Lung microvascular endothelial cell (primary cell): ENCODE measurements at places on chromosomes 1 and 21. TPM values are rescaled to one million over a fixed set of nuclear protein-coding genes. Genes with fewer than 3 reads are reported as not detected.

DNA sequence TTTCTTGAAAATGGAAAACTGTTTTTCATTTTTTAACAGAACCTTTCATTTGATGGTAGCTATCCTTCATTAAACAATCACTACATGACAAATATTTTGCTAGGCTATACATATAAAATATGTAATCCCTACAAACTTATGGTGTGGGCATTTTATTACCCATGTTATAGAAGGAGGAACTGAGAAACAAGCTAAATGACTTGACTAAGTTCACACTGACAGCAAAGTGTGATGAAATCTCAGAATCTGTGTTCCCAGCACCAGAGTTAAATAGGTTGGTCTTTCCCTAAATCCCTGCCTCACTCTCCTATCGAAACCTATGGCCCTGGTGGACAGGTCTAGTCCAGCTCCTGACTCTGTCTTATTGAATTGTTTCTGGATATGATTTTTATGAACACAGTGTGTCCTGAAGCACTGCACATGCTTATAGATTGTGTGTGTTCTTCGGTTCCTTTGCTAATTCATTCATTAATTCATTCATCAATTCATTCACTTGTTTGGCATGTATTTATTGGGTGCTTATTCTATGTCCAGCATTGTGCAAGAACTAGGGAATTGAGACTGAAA, 301.0 kb downstream of the GRIK1 start:
- DNase-seq: no peak

DNA sequence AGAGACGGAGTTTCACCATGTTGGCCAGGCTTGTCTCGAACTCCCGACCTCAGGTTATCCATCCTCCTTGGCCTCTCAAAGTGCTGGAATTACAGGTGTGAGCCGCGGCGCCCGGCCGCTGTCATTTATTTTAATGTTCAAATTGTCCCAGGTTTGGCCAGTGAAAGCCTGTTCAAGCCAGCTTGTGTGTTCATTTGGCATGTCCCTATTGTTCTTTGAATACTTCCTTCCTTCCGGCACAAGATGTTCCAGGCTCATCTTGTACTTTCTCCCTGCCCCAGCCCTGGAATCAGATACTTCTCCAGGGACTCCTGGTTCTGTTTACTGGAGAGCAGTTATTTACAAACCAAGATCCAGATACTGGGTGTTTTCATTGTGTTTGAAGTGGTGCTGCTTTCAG, 37.0 kb downstream of the ZBTB8B start:
- peak; percentile 75 for DNase-seq

DNA sequence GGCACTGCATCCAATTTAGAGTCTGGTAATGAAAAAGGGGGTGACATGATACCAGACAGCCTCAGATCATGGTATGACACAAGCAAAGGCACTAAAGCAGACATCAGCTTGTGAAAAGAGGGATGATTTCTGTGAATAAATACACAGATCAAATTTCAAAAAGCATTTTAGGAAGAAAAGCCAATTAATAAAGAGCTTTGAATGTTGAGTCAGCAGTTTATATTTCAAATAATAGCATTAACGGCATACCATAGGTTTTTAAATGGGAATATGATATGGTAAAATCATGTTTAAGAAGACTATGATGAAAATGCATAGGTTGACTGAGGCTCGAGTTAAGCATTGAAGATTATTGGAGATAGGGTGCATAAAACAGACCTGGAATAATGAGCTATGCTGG, 13.5 kb downstream of the KCNT2 start:
- DNase-seq: no peak

GRCh38 chr1:85992791-85993190, 163.8 kb downstream of the COL24A1 start:
- peak; percentile 3 for DNase-seq

DNA sequence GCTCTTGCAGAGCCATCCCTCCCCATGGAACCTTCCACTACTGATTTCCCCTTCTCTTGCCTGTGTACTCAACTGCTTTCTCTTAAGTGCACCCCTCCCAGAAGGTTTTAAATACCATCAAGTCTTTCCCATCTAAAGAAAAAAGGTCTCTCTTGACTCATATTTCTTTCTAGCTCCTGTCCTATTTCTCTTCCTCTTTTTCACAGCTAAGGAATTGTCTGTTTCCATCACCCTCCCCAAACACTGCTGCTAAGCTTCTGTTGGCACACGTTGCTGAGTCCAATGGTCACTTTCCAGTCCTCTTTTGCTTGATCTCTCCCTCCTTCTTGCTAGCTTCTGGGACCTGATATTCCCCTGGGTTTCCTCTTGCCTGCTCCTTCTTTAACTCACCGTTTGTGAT, 13.3 kb upstream of the GNL2 start:
- DNase-seq: no peak

DNA sequence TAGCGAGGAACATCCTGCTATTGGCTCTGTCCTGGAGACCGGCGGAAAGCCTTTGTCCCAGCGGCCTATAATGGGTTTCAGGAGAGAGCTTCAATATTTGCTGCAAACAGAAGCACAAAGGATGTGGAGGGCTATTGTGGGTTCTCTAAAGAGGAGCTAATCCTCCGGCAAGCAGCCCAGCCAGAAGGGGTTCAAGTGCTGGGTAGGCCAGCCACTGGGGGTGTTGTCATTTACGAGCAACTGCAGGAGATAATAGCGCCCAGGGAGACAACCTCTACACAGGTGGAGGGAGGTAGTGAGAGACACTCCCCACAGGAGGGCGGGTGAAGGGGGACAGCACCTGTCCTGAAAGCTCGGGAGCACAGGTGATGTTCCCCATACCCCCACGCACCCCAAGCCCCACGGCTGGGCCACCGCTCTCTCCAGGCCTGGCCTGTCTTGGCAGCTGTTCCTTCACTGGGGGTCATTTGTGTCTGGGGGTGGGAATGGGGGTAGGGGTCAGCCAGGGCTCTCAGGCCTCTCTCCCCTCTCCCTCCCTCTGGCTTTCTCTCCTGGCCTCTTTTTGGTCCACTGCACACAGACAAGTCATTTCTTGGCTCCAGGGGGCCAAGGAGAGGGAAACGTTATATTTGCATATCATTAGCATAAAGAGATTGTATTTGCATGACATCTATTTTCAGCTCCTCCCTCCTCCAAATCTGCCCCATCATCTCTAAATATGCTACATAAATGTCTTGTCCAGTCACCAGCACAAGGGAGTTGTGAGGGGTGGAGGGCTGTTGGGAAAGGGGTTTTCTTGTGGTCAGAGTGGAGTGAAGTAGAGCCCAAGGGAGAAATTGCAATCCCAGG, 22.0 kb upstream of the SLC26A9 start:
- DNase-seq: no peak

GRCh38 chr1:82700476-82700875, 899.7 kb downstream of the ADGRL2 start:
- no peak for DNase-seq

GRCh38 chr1:161117759-161118581, at the start of the genes NIT1 and PFDN2:
NIT1 (plus strand) TSS chr1:161118105; CDS start chr1:161118177, 72 bp downstream.
PFDN2 (minus strand) TSS chr1:161118037; CDS start chr1:161118026, 11 bp downstream.
- DNase-seq: peak; percentile 91

GRCh38 chr1:220788900-220789299, 2.2 kb downstream of the MTARC1 start:
- no peak for DNase-seq

GRCh38 chr1:218565377-218565776, 220.2 kb downstream of the TGFB2 start:
- no peak for DNase-seq

- no peak for DNase-seq
Observed at GRCh38 chr1:230243146-230243545, 176.1 kb downstream of the GALNT2 start.

GRCh38 chr1:183571678-183572268, 18.5 kb downstream of the NCF2 start:
- DNase-seq: no peak

GRCh38 chr21:16072737-16073136, 343.0 kb downstream of the USP25 start:
- DNase-seq: no peak

DNA sequence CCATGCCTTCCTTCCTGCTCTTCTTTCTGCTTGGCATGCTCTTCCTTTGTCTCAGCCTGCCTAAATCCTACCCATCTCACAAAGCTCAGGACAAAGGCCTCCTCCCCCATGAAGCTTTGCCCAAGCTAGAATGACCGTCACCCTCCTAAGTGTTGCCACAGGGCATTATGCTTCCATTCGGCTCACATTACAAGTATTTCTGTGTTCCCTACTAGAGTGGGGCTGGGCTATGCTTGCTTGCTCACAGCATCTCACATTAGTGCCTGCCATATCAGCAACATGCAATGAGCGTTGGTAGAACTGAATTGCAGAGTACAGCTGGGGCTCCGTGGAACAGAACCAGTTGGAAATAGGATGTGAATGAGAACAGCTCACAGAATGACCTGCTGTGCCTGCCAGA, 82.8 kb downstream of the CD58 start:
- no peak for DNase-seq

GRCh38 chr1:55420929-55421716, 206.0 kb upstream of the USP24 start:
- peak; percentile 59 for DNase-seq

DNA sequence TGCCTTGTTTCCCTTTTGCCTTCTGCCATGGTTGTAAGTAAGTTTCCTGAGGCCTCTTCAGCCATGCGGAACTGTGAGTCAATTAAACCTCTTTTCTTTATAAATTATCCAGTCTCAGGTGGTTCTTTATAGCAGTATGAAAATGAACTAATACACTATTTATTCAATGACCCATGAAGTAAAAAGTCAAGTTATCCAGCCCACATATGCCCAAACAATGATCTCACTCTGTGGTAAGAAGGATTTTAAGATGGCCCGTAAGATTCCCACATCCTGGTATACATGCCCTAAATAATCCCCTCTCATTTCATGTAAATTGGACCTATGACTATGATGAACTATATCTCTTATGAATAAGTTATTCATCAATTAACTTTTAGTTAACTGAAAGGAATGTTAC, 1008.3 kb upstream of the B3GALT2 start:
- no peak for DNase-seq

- DNase-seq: no peak
Observed at GRCh38 chr1:7356079-7356478, 415.0 kb upstream of the VAMP3 start.

DNA sequence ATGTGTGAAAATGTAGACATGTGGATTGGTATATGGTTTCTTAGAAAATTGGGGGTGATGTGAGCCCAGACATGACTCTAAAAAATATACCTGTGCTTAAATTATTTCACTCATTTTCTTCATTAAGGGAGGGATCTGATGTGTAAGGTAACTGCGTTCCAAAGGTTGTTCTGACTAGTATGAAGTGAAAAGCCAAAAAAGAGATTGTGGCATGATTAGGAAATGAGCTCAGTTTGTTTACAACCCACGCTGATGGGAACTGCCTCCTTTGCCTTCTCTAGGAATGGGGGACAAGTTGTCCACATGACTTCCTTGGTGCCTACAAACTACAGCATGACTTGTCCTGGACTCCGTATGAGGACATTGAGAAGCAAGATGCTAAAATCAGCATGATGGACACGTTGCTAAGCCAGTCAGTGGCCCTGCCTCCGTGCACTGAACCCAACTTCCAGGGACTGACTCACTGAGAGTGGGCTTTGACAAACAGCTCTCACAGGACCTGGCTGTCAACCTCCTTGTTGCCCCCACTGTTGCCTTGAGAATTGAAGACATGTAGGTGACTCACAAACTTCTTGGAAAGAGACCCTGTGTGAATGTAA, 8.0 kb downstream of the C1orf50 start:
- no peak for DNase-seq

- DNase-seq: no peak
Observed at GRCh38 chr1:48726557-48727215, 50.0 kb downstream of the BEND5 start.

DNA sequence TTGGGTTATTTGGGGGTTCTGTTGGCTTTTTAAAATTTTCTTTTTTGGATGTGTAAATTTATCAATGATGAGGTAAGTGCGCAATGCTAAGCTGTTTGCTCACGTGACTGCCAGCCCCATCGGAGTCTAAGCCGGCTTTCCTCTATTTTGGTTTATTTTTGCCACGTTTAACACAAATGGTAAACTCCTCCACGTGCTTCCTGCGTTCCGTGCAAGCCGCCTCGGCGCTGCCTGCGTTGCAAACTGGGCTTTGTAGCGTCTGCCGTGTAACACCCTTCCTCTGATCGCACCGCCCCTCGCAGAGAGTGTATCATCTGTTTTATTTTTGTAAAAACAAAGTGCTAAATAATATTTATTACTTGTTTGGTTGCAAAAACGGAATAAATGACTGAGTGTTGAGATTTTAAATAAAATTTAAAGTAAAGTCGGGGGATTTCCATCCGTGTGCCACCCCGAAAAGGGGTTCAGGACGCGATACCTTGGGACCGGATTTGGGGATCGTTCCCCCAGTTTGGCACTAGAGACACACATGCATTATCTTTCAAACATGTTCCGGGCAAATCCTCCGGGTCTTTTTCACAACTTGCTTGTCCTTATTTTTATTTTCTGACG, 3.1 kb downstream of the OLIG2 start:
- no peak for DNase-seq

- DNase-seq: no peak
Observed at GRCh38 chr1:214005708-214006107, 17.9 kb downstream of the PROX1 start.

DNA sequence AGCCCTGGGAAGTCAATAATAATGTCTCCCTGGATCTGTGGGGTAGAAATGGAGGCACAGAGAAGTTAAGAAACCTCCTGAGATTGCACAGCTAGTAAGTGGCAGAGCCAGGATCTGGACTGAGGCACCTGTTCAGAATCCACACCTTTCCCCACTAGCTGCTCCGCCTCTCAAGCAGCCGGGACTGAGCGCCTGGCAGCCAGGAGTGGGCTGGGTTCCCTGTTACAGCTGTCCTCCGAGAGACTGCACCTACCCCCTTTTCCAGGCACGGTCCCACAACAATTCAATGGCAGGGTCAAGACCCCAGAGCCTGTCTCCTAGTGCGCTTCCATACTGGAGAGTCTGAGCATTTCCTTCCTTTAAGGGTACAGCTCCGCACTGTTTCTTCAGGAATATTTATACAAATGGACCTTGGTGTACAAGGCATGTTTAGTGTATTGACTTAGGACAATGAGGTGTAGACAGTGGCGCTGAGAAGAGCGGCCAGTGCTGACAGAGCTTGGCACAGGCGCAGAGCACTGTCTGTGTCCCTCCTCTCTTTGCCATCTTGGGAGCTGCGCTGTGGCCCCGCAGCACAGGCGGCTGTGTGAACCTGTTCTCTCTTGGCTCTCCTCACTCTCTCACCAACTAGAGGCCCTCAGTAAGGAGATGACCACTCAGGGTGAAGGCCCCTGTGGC, 24.4 kb downstream of the GRHL3 start:
- no peak for DNase-seq

GRCh38 chr21:33374450-33375096, 28.6 kb upstream of the IFNGR2 start:
- DNase-seq: peak; percentile 73

CD1C gene
- total RNA-seq: not detected in 2 replicates

CDCP2 gene
- total RNA-seq: under 0.01 and 0.22 TPM in 2 replicates

KRTAP10-10 gene
- not detected in 2 replicates for total RNA-seq

NPHS2 gene
- total RNA-seq: not detected in 2 replicates

RAP1GAP gene
- total RNA-seq: under 0.01 TPM in 2 replicates

KRTAP19-3 gene
- total RNA-seq: not detected in 2 replicates

PRKACB gene
- 5.0 and 20.5 TPM in 2 replicates for total RNA-seq

NPPB gene
- total RNA-seq: not detected in 2 replicates

MSH4 gene
- 0.22 and 0.40 TPM in 2 replicates for total RNA-seq

CD1B gene
- total RNA-seq: not detected in 2 replicates

TNFSF4 gene
- 1.4 and 7.0 TPM in 2 replicates for total RNA-seq
